ENCODE measurements at places on chromosomes 7 and 10.

DNA sequence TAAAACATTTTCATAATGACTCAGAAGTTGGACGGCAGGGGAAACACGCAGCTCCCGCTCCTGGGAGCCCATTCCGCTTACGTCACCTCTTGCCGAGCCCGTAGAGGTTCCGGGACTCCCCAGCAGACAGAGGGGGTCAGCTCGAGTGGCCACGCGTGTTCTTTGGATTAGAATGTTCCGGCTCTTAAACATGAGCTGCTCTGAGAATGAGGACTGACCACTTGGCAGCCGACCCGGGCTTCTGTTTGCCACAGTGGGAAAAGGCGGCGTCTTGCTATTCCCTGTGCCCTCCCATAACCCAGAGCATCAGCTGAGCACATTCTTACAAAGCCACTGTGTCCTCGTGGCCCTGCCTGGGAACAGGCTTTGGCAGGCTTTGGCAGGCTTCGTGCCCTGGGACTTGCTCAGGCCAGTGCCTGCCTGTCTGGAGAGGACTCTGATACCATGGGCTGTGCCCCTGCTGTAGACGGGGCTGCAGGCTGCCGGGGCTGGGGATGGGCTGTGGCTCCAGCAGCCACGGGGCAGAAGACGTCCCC, 40.1 kb downstream of the PFKP start:
- no peak for DNase-seq

- no peak for DNase-seq
These were observed 222.0 kb downstream of the ADK start for GRCh38 chr10:74373059-74373458.

GRCh38 chr10:122232769-122233168, 38.3 kb upstream of the BTBD16 start:
- DNase-seq: no peak

GRCh38 chr7:30312178-30312577, 27.8 kb downstream of the ZNRF2 start:
- no peak for DNase-seq

- DNase-seq: no peak
These were observed 29.0 kb downstream of the EN2 start for GRCh38 chr7:155486783-155487508.

- DNase-seq: no peak
These were observed 5.3 kb upstream of the LOXL4 start for GRCh38 chr10:98273057-98273850.

DNA sequence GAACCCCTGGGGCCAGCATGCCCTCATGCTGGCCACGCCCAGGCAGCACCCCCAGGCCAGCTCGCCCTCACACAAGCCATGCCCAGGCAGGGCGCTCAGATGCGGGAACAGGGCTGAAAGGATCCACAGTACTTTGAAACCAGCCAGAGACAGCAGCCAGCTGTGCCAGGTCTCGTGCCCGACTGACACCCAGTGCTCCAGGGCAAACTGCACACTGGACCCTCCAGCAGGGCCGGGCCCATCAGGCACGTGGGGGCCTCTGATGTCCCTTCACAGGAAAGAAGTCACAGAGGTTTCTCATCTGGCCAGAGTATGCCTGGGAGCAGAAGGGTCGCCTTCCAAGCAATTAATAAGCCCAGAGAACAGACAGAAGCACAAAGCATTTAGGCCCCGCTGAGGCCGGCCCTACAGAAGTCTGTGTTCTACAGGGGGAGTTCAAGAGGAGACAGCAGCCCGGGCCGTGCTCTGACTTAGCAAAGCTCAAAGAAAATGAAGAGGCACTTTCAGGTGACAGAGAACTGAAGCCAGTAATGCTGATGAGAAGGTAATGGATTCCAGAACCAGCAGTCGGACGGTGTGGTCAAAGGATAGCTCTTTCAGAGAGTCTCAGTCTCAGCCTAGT, 21.4 kb downstream of the MAD1L1 start:
- no peak for DNase-seq

GRCh38 chr10:69957886-69958555, 94.6 kb upstream of the MACROH2A2 start:
- DNase-seq: peak; percentile 40

DNA sequence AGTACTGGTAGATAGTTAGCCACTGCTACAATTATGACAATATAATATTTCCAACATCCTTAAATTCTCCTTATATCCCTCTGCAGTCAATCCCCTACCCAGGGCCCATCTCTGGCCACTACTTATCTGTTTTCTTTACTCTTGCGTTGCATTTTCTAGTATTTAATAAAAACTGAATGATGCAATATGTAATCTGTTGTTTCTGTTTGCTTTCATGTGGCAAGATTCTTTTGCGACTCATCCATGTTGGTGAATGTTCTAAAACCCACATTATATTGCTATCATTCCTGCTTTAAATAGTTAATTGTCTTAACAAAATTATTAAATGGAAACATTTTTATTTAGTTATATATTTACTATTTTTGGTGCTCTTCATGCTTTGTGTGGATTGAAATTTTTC, 338.5 kb downstream of the MDFIC start:
- no peak for DNase-seq
